ENCODE measurements at places on chromosomes 1 and 21.

GRCh38 chr1:229249854-229250644 lies 20.9 kb upstream of the RAB4A start:
- no peak for DNase-seq

DNA sequence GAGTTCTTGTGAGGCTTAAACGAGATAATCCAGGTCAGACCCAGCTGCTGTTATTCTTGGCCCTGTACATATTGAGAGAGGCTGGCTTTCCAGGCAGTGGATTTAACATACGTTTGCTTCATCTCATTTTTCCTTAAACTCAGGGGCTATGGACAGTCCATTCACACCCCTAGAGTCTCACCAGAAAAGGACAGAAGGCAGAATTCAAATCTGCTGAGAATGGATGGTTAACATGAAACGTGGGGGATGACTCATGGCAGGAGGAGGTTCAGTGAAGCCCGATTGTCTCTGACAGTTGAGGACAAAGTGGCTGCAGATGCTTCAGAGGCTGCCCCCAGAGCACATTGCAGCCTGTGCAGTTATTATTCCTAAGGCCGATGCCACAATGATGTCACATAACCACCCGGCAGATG lies 39.5 kb downstream of the TGFB2 start:
- DNase-seq = peak; percentile 74

GRCh38 chr1:61083807-61084440 lies 1.6 kb downstream of the NFIA start:
- peak; percentile 62 for DNase-seq

- DNase-seq = peak; percentile 64
These were observed 458 bp downstream of the ZC3H12A start for GRCh38 chr1:37474697-37475379.

- no peak for DNase-seq
These were observed 202.5 kb downstream of the TTLL7 start for GRCh38 chr1:83796409-83796808.

DNA sequence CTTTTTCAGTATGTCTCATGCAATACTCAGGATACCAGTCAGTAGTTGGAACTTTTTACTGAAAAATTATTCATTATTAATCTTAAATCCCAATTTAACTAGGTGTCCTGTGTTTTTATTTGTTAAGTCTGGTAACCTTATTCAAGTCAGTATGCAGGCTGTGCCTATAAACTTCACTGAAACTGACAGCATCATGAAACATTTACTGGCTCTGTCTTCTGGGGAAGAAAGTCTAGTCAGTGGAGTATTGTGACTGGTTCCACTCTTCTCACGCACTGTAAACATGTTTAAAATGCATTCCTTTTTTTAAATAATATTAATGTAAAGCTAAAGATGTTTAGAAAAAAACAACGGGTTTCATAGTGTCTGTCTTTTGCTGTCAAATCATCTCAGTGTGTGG lies 739.7 kb downstream of the LTN1 start:
- DNase-seq = no peak

GRCh38 chr1:226664413-226665101 lies 74.5 kb downstream of the ITPKB start:
- peak; percentile 78 for DNase-seq

- DNase-seq = no peak
These were observed 94.2 kb downstream of the DISC1 start for GRCh38 chr1:231720652-231721325.

- no peak for DNase-seq
These were observed 102.4 kb downstream of the DMRTB1 start for GRCh38 chr1:53561503-53562105.

GRCh38 chr21:16634515-16634914 lies 878.3 kb upstream of the CXADR start:
- no peak for DNase-seq

- DNase-seq = no peak
These were observed 63.4 kb downstream of the TRIM11 start for GRCh38 chr1:228343191-228343661.

GRCh38 chr1:17633654-17634053 lies 94.2 kb downstream of the ARHGEF10L start:
- DNase-seq = no peak

DNA sequence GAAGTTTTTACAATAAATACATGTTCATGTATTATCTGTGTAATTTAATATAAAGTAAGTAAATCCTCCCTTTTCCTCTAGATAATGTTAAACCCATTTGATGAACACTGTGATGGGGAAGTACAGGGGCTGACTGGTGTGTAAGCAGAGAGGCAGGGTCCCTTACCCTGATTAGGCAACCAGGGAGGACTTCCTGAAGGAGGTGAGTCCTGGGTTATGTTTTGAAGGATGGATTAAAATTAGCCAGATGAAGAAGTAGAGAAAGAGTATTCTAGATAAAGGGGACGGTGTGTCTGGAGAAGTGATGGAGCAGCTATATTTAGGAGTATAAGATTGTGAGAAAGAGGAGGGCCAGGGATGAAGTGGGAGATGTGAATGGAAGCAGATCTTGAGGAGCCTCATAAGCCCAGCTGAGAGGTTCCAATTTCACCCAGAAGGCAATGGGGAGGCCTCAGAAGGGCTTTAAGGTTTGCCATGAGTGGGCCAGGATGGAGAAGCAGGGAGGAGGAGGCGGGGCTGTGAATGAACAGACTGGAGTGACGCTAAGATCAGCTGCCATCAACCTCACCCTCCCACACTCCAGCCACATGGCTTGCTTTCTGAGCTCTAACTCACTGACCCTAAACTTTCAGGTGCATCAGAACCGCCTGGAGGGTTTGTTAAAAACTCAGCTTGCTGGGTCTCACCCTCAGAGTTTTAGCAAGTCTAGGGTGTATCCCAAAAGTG lies 30.9 kb upstream of the ID3 start:
- DNase-seq = no peak

DNA sequence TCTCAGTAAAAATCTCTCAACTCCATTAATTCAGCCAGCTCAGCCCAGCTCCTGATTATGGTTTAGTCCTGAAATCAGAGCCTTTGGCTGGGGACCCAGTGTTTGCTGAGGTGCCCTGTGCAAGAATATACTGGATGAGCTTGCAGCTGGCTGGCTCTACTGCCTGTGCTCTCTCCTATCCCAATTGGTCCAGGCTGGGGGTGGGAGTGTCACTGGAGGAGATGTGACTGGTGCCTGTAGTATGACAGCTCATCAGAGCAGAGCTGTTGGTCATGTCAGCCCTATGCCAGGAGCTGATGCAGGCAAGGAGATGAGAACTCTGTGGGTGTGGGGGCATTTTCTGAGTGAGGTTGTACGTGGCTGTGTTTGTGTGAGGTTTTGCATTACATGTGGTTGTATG lies 87.0 kb downstream of the TNR start:
- DNase-seq = no peak

DNA sequence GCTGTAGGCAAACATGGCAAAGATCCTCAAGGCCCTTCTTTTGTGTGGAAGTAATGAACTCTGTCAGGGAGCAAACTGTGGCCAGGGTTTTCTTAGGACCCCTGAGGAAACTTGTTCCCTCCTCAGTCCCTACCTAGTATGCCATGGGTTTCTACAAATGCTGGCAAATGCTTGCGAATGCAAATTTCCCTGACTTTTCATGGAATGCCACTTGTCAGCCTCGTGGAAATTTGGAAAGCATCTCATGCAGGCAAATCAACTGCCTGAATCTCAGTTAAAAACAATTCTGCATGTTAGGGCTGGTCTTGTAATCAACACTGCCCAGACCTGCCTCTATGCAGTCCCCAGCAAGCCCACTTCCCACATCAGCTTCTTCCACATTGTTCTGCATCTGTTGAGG lies 334.9 kb upstream of the AJAP1 start:
- DNase-seq = peak; percentile 59

GRCh38 chr1:171668372-171668771 lies 15.9 kb upstream of the MYOC start:
- DNase-seq = no peak

DNA sequence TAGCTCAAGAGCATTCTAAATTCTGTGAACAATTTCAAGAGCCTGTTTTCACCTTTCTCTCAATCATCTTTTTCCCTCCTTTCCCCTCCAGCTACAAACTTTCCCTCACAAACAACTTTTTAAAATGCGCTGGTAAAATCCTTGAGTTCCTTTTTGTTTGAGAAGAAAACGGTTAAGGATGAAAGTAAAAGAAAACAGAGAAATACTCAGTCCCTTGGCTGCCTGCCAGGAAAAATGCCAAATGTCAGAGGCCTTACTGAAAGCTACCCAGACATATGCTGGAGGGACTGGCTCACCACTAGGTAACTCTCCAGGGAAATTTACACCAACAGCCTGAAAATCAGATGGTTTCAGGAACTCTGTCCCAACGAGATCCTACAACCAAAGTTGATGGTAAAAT lies 11.0 kb upstream of the SERBP1 start:
- DNase-seq = no peak

GRCh38 chr1:31746687-31747086 lies 17.5 kb downstream of the ADGRB2 start:
- no peak for DNase-seq

DNA sequence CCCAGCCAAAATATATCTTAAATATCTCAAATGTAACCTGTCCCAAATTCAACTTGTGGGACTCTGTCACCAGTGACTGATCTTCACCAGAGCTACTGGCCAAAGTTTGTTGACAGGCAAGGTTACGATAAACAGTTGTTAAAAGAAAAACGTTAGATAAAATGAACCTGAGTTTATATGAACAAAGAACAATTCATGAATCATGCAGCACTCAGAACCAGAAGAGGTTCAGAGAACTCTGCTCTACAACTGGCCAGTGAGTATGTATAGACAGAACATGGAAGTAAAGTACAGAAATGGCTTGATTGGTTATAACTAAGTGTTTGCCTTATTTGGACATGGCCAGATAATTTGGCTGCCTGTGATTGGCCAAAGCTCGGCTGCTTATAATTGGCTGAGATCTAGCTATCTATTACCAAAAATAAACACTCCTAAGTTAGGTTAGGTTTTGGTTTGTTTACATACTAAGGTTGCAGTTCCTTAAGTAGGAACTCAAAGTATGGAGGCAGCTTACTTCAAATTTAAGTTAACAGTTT lies 25.5 kb downstream of the BTBD8 start:
- DNase-seq = no peak

DNA sequence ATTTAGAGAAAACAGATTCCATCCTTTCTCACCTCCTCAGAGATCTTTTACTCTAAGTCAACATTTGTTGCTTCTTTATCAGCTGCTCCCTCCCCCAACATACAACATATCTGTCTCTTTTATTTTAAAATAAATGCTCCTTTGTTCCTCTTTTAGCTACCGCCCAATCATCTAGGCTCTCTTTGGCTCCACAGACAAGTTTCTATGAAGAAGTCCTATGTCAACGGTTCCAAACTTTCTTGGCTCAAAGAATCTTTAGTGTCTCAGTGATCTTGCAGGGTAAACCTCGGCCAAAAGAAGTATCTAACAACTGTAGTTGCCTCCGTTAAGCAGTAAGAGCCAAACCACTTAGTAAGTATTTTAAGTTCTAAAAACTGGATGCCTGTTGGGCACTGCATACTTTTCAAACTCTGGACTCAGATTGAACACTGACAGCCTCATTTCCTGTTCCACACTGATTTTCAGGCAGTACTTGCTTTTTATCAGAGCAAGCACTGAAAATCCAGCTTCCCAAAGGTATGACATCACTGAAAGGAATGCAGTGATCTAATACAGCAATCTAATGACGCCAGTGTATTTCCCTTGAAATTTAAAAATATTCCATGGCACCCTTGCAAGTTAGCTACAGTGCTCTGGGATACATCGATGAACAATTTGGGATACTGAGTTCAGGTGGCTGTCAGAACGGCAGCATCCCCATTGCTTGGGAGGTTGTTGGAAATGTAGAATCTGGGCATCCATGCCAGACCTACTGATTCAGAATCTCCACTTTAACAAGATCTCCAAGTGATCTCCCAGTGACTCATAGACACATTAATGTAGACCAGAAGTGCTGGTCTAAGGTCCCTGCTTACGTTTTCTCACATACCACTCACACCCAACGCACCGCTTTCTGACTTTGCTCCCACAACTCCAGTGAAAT lies 26.8 kb downstream of the EGLN1 start:
- peak; percentile 63 for DNase-seq

GRCh38 chr1:107196973-107197562 lies 56.2 kb downstream of the NTNG1 start:
- no peak for DNase-seq

DNA sequence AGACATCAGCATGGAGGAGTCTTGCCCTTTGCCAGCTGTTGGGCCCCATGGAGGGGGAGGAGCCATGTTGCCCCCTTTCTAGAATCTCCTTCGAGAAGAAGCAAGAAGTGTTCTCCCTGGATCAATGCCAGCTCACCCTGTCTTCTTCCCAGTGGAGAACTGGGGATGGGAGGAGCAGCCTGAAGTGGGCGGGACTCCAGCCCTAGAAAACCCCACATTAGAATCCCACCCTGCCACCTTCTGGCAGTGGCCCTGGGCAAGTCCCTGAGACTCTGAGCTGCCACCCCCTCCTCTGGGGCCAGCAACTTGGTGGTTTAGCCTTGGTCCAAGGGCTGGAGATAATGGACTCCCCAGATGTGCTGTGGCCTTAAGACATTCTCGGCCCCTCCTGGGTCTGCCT lies 51.7 kb downstream of the PAX7 start:
- DNase-seq = no peak

GRCh38 chr1:23489842-23490241 lies 5.9 kb upstream of the ASAP3 start:
- no peak for DNase-seq

GRCh38 chr21:18716578-18717138 lies 313.1 kb upstream of the TMPRSS15 start:
- DNase-seq = no peak

DNA sequence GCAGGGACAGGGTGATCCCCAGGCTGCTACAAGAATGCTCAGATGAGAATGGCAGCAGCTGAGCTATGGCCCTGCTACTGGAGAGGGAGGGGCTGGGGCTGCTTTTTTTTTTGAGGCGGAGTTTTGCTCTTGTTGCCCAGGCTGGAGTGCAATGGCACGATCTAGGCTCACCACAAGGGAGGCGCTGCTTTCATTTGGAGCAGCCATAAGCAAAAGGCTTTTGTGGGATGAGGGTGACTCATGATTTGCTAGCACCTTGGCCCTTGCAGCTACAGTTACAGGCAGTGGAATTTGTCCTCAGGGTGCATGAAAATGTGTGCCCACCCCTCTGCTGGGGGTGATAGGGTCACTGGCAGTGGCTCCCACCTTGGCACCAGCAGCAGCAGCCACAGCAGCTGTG lies 32.4 kb upstream of the CYP4A22 start:
- no peak for DNase-seq

GRCh38 chr1:110682898-110683297 lies 8.2 kb upstream of the KCNA3 start:
- DNase-seq = no peak

Measured in eye (tissue), 1 donor.